ENCODE measurements at places on chromosomes 6 and 20. TPM values are rescaled to one million over a fixed set of nuclear protein-coding genes. Genes with fewer than 3 reads are reported as not detected.

SLC52A3 gene
- 1.4 TPM for total RNA-seq

RAET1L gene
- total RNA-seq = not detected

COL12A1 gene
- total RNA-seq = 275 TPM

SIRPB2 gene
- total RNA-seq = 8.2 TPM

PBX2 gene
- total RNA-seq = 97.7 TPM

EYS gene
- total RNA-seq = 0.31 TPM

GRCh38 chr20:53658973-53659372, 65.3 kb upstream of the ZNF217 start:
- no peak for DNase-seq

DNA sequence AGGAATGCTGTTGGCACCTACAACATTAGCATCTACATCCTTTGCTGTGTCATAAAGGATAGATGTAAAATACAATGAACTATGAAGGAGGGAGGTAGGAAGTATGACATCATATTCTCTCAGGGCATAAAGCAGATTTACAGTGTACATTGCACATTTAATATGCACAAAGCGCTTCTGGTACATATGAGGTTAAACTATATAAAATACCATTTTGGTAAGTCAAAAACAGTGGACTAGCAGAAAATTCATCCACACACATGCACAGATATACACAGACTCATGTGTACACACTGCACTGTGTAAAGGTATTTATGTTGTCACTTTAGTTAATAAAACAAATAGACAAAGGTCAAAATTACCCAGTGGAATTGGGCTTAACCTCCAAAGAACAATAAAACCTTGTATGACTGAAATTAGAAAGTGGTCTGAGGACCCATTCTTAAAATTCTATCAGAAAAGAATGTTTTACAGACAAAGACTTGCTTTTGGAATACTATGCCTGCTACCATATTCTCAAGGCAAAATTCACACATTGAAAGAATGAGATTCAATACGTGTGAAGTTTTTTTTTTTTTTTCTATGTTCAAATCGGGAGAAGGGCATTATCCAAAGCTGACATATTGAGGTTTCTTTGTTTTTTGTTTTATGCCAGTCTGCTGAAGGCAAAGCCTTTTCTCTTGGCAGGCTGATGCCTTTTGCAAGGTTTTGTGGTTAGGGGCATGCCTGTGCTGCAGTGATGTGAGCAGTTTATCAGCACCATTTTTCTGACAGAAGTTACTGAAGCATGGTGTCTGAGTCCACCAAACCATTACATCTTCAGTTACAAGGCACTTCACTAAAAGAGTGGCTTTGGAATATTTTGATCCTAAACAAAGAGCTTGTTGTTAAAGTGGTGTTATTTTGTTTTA, 199.0 kb downstream of the PLCB1 start:
- DNase-seq = no peak

- DNase-seq = peak; percentile 89
Measured at GRCh38 chr6:30942338-30943060, 1.7 kb downstream of the MUCL3 start.

GRCh38 chr20:32089637-32090362, 19.7 kb upstream of the TM9SF4 start:
- no peak for DNase-seq

GRCh38 chr6:7254980-7255835, 57.8 kb downstream of the SSR1 start:
- DNase-seq = peak; percentile 10

DNA sequence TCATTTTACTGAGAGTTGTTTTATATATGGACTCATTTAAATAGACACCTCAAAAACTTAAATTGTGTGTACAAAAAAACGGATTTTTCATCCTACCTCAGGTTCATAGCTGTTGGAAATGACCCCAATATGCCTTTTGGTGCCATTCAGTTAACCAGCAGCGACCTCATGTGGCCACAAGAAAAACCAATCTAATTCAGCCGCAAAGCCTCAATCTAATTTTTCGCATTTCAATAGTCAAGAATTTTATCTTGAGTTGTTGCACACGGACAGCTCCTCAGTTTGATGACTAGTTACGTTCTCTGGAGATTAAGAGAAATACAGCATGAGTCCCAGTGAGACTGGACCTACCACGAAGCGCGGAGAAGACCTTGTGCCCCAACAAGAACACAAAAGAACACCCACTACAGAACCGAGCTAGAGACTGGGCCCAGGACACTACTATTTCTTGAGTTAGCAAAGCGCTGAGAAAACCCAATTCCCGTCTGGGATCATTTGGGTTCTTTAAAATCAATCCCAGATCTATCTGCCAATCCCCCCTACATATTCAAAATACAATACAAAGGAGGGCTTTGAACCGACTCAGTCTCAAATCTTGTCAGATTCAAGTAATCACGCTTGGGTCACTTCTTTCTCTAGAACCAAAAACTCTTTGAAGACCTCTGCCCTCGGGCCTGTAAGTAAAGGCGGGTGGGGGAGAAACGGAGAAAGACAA, 1.1 kb downstream of the TCP11 start:
- DNase-seq = peak; percentile 70
